ENCODE measurements at places on chromosomes 2 and 18. TPM values are rescaled to one million over a fixed set of nuclear protein-coding genes. Genes with fewer than 3 reads are reported as not detected.

The NEU2 gene
- not detected for total RNA-seq

The SPR gene
- total RNA-seq = 0.71 TPM

The ZNF2 gene
- total RNA-seq = 3.5 TPM

The KIF1A gene
- 0.58 TPM for total RNA-seq

The VIT gene
- not detected for total RNA-seq

The TCF23 gene
- total RNA-seq = not detected

The PPP1R1C gene
- total RNA-seq = not detected

All from activated CD4-positive, alpha-beta memory T cell treated with anti-CD3 and anti-CD28 coated beads, Interleukin-2, amount 10 ng/mL, durations not matched to agents 7 days and 5 days (primary cell).